Glutamatergic neuron (in vitro differentiated cells): ENCODE measurements at places on chromosomes 6 and 20. TPM values are rescaled to one million over a fixed set of nuclear protein-coding genes. Genes with fewer than 3 reads are reported as not detected.

GRCh38 chr6:155495011-155495768 lies 39.6 kb upstream of the NOX3 start:
- H3K27me3 ChIP-seq = no peaks in the 10 kb centered on the region
- DNase-seq = peak; percentile 55
- H3K4me3 ChIP-seq = no peak overlapping the region
- peaks cover 5% of the 10 kb centered on the region for H3K36me3 ChIP-seq

DNA sequence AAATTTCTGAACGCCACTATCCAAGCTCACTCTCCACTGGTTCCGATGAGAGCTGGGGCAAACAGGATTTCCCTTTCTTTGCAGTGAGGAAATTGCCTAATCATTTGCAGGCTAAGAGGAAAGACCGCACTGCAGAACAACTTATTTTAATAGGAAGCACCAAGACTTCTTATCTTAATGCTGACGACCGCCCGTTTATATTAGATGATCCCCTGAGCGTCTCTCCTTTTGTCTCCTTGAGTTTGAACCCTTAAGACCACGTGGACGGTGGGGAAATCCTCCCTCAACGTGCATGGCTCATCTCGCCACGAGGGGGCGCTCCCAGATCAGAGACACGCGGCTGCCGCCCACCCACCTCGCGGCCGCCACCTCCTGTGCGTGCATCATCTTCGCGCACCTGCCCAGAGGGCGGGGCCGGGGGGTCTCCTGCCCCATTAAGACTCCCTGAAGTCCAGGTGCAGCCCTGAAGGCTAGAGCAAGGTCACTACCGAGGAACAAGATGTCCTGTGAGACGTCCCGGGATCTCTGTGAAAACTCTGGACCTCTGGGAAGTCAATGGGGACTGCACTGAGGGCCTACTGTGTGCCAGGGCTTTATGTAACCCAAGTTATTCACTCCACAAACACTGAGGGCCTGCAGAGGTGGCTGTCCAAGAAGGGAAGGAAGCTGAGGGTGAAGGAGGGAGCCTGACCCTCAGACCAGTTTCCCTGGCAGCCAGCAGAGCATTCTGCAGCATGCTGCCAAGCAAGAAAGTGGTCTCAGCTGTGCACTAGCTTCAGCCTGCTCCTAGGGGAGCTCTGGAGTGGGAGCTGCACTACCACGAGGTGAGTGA lies 28.1 kb downstream of the PDYN start:
- no peak overlapping the region for H3K27ac ChIP-seq
- peak overlapping the region; percentile 47 for H3K4me3 ChIP-seq
- H3K36me3 ChIP-seq = no peaks in the 10 kb centered on the region
- peak; percentile 90 for DNase-seq

The DEF6 gene
- total RNA-seq = 1.8 TPM

DNA sequence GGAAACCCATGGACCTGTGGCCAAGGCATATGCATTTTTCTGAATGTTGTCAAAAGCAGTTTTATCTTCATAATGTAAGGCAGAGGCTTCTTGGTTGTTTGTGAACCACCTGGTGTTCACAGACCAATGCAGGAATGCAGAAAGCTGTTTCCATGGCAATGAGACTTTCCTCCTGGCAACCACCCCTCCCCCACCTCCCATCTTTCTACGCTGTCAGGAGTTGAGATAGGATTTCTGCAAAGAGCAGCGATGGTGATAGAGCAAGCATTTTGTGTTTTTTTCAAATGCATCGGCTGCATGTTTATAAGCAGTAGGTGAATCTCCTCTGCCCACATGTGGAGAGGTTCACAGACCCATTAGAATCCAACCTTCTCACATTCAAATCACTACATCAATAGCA lies 114.1 kb upstream of the SMLR1 start:
- no peaks in the 10 kb centered on the region for H3K36me3 ChIP-seq
- DNase-seq = peak; percentile 40
- H3K27me3 ChIP-seq = no peaks in the 10 kb centered on the region
- peaks cover 15% of the 10 kb centered on the region for H3K4me1 ChIP-seq
- H3K27ac ChIP-seq = no peak overlapping the region

The MOCS3 gene
- total RNA-seq = 4.1 TPM

- no peak for DNase-seq
- no peak overlapping the region for H3K4me3 ChIP-seq
- H3K27ac ChIP-seq = no peak overlapping the region
- no peaks in the 10 kb centered on the region for H3K27me3 ChIP-seq
These were observed 151.3 kb upstream of the UST start for GRCh38 chr6:148595550-148595949.

The SSTR4 gene
- not detected for total RNA-seq

DNA sequence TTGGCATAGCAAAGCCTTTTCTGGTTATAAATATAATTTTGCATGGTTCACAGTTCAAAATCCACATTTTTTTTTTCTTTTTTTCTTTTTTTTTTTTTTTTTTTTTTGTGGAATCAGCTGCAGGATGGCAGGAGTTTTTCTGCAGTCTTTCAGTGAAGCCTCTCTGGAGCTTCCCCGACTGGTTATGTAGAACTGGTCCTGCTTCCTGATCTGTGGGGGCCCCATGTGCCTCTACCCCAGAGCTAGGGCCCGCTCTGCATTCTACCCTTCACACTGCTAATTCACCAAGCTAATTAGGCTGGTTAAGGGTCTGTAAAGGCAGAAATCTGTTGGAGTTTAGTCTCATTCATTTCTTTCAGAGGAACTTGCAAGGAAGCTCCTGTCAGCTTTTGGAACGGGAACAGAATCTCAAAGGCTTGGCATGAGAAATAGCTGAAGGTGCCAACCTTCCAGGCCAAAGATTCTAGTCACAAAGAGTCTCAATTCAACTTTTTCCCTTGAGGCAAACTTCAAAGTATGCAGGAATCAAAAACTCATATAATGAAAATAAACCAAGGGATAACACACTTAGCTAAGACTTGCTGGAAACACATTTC lies 45.5 kb downstream of the HMGN3 start:
- peaks cover 4% of the 10 kb centered on the region for H3K4me1 ChIP-seq
- H3K4me3 ChIP-seq = no peak overlapping the region
- H3K27me3 ChIP-seq = no peaks in the 10 kb centered on the region
- no peak for DNase-seq
- peaks cover 12% of the 10 kb centered on the region for H3K36me3 ChIP-seq

DNA sequence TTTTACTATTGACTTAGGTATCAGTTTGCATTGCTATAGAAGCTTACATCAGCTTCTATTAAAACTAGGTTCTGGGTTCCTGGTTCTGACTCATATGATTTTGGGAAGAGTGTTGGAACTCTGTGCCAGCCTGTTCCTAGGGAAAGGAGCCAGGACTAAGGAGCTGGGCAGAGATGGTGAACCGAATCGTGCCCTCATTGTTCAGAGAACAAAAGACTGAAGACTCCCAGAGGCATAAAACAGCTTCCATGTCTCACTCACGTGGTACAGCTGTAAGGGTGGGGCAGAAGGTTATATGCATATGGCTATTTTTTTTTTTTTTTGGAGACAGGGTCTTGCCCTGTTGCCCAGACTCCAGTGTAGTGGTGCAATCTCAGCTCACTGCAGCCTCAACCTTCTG lies 89.1 kb upstream of the THBS2 start:
- DNase-seq = no peak
- H3K4me3 ChIP-seq = no peak overlapping the region
- H3K27me3 ChIP-seq = no peaks in the 10 kb centered on the region
- H3K4me1 ChIP-seq = no peaks in the 10 kb centered on the region
- no peak overlapping the region for H3K27ac ChIP-seq
- no peaks in the 10 kb centered on the region for H3K36me3 ChIP-seq

- peaks cover 7% of the 10 kb centered on the region for H3K36me3 ChIP-seq
- H3K27me3 ChIP-seq = no peaks in the 10 kb centered on the region
- H3K4me3 ChIP-seq = no peak overlapping the region
- no peaks in the 10 kb centered on the region for H3K4me1 ChIP-seq
These were observed 54.0 kb upstream of the HMGCLL1 start for GRCh38 chr6:55632953-55633352.

DNA sequence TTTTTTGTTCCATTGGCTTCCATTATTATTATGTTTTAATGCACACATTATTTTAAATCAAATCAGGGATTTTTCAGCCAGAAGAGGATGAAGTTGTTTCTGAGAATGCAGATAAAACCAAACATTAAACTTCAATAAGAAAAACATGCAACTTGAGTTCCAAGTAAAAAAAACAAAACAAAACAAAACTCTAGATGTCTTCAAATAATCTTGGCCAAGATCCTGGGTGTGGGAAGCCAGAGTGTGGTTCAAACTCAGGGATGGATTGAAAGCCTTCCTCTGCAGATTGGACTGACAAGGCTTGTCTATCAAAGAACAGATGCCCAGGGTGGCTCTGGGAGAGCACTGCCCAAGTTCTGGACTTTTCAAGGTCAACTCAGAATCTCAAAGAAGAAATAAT lies 134.1 kb downstream of the LCA5 start:
- no peak for DNase-seq
- H3K4me1 ChIP-seq = no peaks in the 10 kb centered on the region
- no peaks in the 10 kb centered on the region for H3K27me3 ChIP-seq
- H3K27ac ChIP-seq = no peak overlapping the region

DNA sequence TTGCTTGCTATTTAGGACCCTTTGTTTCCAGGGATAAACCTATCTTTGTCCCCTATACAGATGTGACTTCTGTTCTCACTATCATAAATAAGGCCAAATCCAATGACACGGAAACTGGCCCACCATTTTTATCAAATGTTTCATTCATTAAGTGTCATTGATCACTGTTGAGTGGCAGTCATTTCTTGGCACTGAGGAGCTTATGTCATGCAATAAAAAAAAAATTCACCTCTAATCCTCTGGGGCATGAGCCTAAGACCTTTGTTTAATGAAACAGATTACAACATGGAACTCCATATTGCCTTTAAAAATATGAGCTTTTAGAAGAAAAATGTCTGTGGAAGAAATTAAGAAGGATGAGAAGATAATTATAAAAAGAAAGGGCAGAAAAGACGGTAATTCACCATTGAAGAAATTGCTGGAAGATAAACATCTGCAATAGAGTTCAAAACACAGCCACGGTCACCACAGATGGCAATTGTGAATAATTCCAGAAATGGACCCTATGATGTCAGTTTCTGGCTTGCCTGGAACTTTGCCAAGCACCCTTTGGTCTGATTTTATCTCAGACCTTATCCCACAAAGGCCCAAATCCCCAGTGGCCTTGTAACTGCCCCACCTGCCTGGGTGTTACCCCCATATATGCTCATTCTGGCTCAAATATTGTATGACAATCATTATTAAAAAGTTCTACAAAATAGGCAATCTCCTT lies 91.1 kb downstream of the DST start:
- no peak overlapping the region for H3K4me3 ChIP-seq
- H3K4me1 ChIP-seq = peaks cover 22% of the 10 kb centered on the region
- peak overlapping the region; percentile 70 for H3K27ac ChIP-seq
- no peaks in the 10 kb centered on the region for H3K36me3 ChIP-seq
- no peak for DNase-seq

DNA sequence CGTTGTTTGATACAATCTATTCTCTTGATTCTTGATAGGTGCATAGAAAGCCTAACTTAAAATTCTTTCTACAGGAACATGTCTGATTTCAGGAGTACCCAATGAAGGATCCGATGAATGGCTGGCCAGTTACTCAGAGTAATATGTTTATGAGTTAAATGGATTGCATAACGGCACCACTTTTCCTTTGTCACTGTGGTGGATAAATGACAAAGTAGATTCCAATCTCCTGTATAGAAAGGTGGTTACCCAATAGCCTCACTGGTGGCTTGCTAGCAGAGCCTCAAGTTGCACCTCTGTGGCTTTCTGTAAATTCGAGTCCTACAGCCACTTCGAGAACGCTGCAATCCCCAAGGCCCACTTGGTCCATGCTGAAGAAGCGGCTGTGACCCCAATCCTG lies 28.4 kb downstream of the LHFPL5 start:
- DNase-seq = no peak
- H3K36me3 ChIP-seq = no peaks in the 10 kb centered on the region
- no peaks in the 10 kb centered on the region for H3K4me1 ChIP-seq
- no peak overlapping the region for H3K27ac ChIP-seq

GRCh38 chr6:134853111-134854055 lies 96.5 kb downstream of the ALDH8A1 start:
- no peak overlapping the region for H3K27ac ChIP-seq
- H3K4me1 ChIP-seq = peaks cover 5% of the 10 kb centered on the region
- no peaks in the 10 kb centered on the region for H3K36me3 ChIP-seq
- no peak for DNase-seq
- no peak overlapping the region for H3K4me3 ChIP-seq

The NMBR gene
- not detected for total RNA-seq

GRCh38 chr6:154261688-154262397 lies 94.8 kb downstream of the IPCEF1 start:
- no peak overlapping the region for H3K4me3 ChIP-seq
- H3K36me3 ChIP-seq = peaks cover 5% of the 10 kb centered on the region
- no peak overlapping the region for H3K27ac ChIP-seq
- H3K27me3 ChIP-seq = peaks cover 1% of the 10 kb centered on the region

The TPBG gene
- 1.4 TPM for total RNA-seq

DNA sequence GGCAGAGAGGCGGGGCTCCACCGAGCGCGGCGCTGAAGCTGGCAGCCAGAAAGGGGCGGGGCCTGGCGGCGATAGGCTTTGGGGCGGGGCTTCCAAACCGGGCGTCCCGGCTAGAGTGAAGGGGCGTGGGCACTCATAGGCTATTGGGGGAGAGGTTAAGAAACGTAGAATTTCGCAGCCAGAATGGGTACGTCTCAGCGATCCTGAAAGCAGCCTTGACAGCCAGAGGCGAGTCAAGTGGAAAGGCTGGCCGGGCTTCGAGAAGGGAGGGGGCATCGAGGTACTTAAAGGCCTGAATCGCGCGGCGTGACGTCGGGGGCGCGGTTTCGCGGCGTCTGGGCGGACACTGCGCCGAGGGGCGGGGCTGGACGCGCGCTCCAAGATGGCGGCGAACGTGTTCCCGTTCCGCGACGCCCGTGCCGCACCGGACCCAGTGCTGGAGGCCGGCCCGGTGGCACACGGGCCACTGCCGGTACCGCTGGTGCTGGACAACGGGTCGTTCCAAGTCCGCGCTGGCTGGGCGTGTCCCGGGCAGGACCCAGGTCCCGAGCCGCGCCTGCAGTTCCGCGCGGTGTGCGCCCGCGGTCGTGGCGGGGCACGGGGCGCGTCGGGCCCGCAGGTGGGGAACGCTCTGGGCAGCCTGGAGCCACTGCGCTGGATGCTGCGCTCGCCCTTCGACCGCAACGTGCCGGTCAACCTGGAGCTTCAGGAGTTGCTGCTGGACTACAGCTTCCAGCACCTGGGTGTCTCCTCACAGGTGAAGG lies at the start of gene ACTR5:
ACTR5 (plus strand) TSS at position 364 of the 764 bp plus-strand sequence; CDS start at position 383, 19 bp downstream.
- peak; percentile 96 for DNase-seq
- no peaks in the 10 kb centered on the region for H3K36me3 ChIP-seq
- peaks cover 20% of the 10 kb centered on the region for H3K4me1 ChIP-seq
- peak within 1 kb of the TSS; percentile 80 for H3K27ac ChIP-seq
- H3K27me3 ChIP-seq = peaks cover 1% of the 10 kb centered on the region
- H3K4me3 ChIP-seq = peak within 1 kb of the TSS; percentile 96

- H3K27ac ChIP-seq = no peak overlapping the region
- H3K4me1 ChIP-seq = peaks cover 2% of the 10 kb centered on the region
These were observed 202.2 kb upstream of the PCSK2 start for GRCh38 chr20:17024513-17025119.

DNA sequence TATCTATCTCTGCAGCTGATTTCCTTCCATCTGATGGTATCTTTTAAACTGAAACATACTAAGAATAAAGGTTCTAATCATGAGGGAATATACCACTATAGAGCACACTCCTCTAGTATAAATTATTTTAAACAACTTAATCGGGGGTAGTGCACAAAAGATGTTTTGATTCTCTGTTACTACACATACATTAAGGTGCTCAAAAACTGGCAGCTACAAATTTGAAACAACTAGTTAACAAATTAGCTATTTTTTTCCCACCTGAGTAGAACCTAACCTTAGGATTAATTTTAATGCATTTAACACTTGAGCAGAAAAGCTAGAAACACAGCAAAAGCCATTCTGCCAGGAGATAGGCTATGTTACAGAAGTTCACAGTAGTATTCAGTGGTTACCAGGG lies 23.0 kb downstream of the CCNC start:
- DNase-seq = no peak
- H3K4me3 ChIP-seq = no peak overlapping the region
- no peaks in the 10 kb centered on the region for H3K36me3 ChIP-seq
- H3K27me3 ChIP-seq = no peaks in the 10 kb centered on the region
- no peak overlapping the region for H3K27ac ChIP-seq

The MUC22 gene
- total RNA-seq = not detected
